ENCODE measurements at places on chromosomes 4 and X. TPM values are rescaled to one million over a fixed set of nuclear protein-coding genes. Genes with fewer than 3 reads are reported as not detected.

The CXCL5 gene
- 0.37 TPM for total RNA-seq

The ADAMTS3 gene
- total RNA-seq: 5.3 TPM

The SASH3 gene
- total RNA-seq: 2.0 TPM

The EDA gene
- total RNA-seq: 4.3 TPM

The EOLA2 gene
- total RNA-seq: 42.0 TPM

The GPR82 gene
- 0.31 TPM for total RNA-seq

The PLS3 gene
- total RNA-seq: 49.2 TPM

The KLF3 gene
- total RNA-seq: 21.2 TPM
